AG08396 (cell line): ENCODE measurements at places on chromosomes 3 and 15.

GRCh38 chr3:195905970-195906864, 2.1 kb downstream of the TNK2 start:
- DNase-seq = peak; percentile 55

DNA sequence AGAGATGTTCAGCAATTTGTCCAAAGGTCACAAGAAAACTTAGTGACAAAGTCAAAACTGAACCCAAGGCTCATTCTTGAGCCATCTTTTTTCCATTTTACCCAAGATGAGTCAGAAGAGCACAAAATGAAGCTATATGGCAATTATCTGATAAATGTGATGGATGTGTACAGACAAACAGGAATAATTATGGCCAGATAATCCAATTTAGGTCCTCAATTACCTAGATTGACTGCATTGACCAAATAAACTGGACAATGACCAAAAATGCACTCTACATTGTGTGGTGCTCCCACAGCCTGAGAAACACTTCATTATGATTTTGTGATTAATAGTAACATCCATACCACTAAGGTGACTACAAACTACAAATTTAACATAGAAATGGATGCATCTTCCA, 1105.8 kb downstream of the IGSF11 start:
- no peak for DNase-seq

- DNase-seq = no peak
Measured at GRCh38 chr3:188310270-188310710, 156.3 kb downstream of the LPP start.

DNA sequence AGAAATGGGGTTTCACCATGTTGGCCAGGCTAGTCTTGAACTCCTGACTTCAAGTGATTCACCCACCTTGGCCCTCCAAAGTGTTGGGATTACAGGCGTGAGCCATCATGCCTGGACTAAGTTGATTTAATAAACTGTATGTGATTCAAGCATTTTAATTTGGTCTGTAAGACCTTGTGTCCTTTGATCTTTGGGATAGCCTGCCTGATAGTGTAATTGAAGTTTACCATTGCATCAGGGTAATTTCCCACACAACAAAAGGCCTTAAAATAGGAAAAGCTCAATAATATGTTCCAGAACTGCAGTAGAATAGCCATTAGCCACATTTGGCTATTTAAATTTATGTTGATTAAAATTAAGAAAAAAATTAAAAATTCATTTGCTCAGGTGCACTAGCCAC, 25.2 kb upstream of the DENND6A start:
- DNase-seq = no peak

- no peak for DNase-seq
Measured at GRCh38 chr15:39597751-39598185, 16.9 kb downstream of the THBS1 start.

DNA sequence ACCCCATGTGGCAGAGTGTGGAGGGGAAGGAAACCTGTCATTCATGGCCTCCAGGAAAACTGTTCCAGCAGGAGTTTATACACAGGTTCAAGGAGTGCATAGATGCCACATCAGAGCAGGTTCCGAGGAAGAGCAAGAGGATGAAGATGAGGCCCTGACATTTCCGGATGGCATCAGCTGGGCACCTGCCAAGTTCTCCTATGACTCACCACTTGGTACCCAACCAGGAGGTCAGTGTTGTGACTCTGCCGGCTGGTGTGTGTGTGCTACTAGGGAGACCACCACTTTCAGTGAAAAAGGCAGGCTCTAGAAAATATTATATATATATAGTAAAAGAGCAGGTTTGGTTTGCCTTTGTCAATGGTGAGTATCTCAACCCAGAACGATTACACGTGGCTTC, 69.3 kb downstream of the NTRK3 start:
- DNase-seq = no peak

- no peak for DNase-seq
Measured at GRCh38 chr15:94416820-94417219, 185.5 kb downstream of the MCTP2 start.

- no peak for DNase-seq
Measured at GRCh38 chr15:39102431-39102830, 478.4 kb upstream of the THBS1 start.

- DNase-seq = no peak
Measured at GRCh38 chr3:184738982-184739381, 27.1 kb upstream of the MAGEF1 start.

DNA sequence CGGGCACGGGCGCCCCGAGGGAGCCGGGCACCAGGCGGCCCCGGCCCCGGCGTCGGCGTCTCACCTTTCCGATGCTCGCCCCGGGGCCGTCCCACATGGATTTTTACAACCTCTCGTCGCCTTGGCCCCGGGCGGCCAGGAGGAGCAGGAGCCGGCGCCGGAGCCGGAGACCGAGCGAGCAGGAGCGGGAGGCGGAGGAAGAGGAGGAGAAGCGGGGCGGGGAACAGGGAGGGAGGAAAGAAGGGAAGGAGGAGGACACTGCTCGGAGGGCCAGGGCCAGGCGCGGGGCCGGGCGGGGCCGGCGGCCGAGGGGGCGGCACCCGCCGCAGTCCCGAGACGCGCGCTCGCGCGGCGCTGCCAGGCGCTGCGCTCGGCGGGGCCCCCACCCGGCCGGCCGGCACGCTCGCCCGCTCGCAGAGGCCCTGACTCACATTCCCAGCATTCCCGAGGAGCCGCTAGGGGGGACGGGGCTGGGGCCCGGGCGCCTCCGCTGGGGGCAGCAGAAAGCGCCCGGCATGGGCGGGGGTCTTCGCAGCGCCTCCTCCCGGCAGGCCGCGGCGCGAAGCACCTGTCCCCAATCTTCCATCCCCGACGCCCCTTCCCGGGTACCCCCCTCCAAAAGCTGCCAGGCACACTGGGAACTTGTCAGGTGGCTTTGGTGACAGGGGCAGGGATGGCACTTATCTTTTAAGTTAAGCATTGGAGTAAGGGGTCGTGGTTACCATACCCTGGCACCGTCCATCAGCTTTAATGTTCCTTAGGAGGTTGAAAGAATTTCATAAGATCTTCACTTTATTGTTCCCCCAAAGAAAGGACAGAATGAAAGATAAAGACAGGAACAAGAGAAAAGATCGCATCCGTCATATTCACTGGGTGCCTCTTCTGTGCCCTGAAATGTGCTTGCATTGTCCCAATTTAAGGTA, at the start of gene ERC2:
Gene ERC2, minus strand, starts transcription at position 284 of the 923 bp plus-strand sequence.
- peak; percentile 56 for DNase-seq

- DNase-seq = no peak
Measured at GRCh38 chr3:42055291-42055690, 35.9 kb upstream of the TRAK1 start.

GRCh38 chr3:6120786-6121185, 740.1 kb upstream of the GRM7 start:
- no peak for DNase-seq

GRCh38 chr15:31341071-31341470, 14.4 kb downstream of the KLF13 start:
- no peak for DNase-seq

GRCh38 chr15:89333011-89333860, 1.4 kb downstream of the POLG start:
- no peak for DNase-seq

GRCh38 chr3:151468284-151468917, 7.5 kb upstream of the IGSF10 start:
- DNase-seq = peak; percentile 59

DNA sequence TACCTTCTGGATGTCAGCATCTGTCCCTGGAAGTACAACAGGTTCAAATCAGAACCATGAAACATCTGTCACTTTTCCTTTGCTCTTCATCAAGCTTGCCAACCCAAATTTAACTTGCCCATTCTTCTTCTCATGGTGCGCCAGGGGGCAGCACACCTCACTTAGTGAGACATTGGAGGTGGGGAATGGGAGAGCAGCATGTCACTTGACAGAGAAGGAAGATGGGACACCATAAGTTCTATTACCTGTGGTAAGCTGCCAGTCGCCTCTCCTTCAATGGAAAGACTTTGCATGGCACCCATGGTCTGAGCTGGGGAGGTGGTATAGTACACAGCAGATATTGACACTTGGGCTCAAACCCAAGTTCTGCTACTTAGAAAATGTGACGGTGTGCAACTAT, 2.9 kb downstream of the SCN5A start:
- DNase-seq = no peak

GRCh38 chr3:113844622-113845222, 6.1 kb downstream of the GRAMD1C start:
- peak; percentile 56 for DNase-seq

GRCh38 chr3:142276781-142277180, 51.4 kb upstream of the GK5 start:
- no peak for DNase-seq

- DNase-seq = no peak
Measured at GRCh38 chr15:32688151-32688639, 29.6 kb upstream of the GREM1 start.
